ENCODE measurements at places on chromosomes 4 and X.

DNA sequence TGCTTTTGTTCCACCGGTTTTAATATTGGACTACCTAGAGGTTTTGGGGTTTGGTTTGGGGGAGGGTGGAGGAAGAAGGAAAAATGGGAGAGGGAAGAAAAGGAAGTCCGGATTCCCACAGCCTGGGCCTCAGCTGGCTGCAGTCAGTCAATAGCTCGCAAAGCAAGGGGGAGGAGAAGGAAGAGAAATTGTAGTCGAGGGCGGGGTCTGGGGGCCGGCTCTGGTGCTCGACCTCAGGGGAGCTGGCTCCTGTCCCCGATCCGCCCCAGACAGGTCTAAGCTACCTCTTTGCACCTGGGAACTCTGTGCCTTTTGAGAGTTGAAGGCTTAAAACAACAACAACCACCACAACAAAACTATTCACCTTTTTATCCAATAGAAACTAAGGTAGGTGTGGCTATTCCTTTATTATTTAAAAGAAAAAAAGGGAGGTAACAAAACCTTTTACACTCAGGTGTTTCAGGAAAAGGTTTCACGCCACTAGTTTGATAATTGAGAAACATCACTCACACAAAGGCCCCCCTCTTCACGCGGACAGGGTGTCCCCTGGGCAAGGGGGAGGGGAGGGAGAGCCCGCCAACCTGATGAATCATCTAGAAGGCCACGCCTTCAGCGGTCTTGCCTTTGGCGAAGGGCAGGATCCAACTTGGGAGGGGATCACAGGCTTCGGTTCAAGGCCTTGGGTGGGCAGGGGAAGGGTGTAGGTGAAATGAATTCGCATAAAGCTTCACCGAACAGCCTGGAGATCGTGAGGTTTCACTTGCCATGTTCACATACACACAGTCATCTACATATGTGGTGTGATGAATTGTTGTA lies 1.6 kb upstream of the LNX1 start:
- no peak for DNase-seq

DNA sequence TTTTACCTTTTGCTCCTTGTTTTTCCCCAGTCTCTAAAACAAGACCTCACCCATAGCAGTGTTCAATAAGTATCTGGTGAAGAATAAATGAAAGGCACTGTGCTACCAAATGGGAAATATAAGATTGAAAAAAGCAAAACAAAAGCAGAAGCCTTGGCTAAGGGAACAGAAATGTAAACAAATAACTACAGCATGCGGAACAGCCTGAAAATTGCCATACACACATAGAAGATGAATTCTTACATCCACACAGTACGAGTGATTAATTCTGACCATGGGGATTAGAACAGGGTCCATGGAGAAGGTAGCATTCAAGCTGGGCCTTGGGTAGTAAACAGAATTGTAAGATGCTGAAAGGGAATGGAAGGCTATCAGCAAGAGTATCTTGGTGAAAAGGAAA lies 40.5 kb downstream of the TMEM150C start:
- DNase-seq, result no peak

DNA sequence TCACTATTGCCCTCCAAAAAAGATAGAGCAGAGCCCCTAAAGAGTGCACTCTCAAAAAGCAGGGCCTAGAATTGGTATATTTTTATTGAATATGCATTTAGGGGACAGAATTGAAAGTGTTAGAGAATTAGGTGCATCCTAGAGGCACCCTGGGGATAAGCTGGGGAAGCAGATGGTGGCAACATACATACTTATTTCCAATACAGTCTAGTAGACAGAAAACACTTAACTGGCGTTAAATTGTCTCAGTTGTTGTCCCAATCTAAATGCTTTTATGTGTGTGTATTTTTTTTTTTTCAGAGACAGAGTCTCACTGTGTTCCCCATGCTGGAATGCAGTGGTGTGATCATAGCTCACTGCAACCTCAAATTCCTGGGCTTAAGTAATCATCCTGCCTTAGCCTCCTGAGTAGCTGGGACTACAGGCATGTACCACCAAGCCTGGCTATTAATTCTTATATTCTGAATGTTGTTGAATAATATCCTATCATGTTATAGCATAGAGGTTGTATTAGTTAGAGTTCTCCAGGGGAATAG lies 481.8 kb downstream of the GRXCR1 start:
- DNase-seq, result no peak

GRCh38 chr4:25903900-25904747 lies 9.9 kb upstream of the SMIM20 start:
- DNase-seq, result no peak
